Activated T-cell treated with anti-CD3 and anti-CD28 coated beads for 4 hours (primary cell): ENCODE measurements at places on chromosomes 16 and 17.

GRCh38 chr16:66585481-66586239 lies 6.4 kb downstream of the CMTM2 start:
- no peak for DNase-seq

GRCh38 chr17:73833775-73834488 lies 189.7 kb upstream of the SDK2 start:
- no peak for DNase-seq

DNA sequence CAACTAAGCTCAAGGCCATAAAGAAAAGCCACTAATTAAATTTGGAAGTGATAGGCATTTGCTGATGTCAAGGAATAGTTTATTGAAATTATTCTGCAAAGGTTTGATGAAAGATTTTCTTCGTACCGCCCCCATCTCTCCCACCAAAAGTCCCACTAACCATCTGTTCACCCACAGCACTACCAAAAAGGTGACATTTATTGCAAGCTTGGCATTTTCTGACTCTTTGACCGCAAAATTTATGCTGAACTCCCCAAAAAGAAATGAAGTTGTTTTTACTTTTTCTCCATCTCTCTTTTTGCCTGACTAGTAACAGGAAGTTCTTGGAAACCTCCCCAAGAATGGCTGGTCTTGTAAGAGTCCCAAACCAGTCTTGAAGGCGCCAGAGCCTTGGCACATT lies 384.9 kb upstream of the SOX9 start:
- no peak for DNase-seq

- DNase-seq: peak; percentile 82
Observed at GRCh38 chr17:75033346-75034235, 13.2 kb downstream of the ATP5PD start.

- no peak for DNase-seq
Observed at GRCh38 chr16:89365044-89365467, 125.3 kb downstream of the ANKRD11 start.

- DNase-seq: no peak
Observed at GRCh38 chr16:26334218-26335111, 642.7 kb downstream of the HS3ST4 start.

DNA sequence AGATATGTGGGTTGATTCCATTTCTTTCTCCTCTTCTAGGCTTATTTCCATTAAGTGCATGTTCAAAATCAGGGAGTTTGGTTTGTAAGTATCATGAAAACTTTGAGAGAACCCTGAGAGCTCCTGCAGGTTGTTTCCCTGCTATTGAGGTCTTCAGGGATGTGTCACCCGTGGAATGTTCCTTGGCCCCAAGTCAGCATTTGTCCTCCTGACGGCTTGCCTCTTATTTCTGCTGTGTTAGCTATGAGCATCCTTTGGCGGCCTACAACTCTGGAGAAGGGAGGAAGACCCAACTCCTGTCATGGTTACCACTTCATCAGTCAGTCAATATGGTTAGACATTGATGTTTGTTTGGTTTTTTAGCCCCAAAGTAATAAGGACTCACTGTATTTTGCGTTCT lies 180.8 kb downstream of the FTO start:
- DNase-seq: no peak

- no peak for DNase-seq
Observed at GRCh38 chr17:19753051-19753509, 5.0 kb upstream of the ALDH3A1 start.

- DNase-seq: no peak
Observed at GRCh38 chr16:86609115-86609514, 30.8 kb downstream of the FOXL1 start.

- DNase-seq: peak; percentile 57
Observed at GRCh38 chr16:28990375-28991040, 5.7 kb downstream of the LAT start.

GRCh38 chr16:88118376-88118775 lies 167.1 kb downstream of the BANP start:
- no peak for DNase-seq

DNA sequence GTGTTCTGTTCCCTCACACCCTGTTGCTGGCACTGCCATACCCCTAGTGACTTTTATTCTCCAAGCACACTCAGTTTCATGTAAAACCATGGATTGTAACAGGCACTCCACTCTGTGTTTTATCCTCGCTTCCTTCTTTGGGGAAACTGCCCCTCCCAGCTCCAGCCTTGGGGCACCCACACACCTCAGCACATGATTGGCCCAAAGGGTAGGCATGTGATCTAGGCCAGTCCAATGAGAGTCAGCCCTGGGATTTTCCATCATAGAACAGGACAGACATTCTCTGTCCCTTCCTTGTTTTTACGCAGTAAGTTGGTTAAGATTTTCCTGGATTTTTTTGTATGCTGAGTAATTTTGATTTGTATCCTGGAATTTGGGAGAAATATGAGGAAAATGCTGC lies 115.4 kb downstream of the C16orf95 start:
- DNase-seq: no peak

DNA sequence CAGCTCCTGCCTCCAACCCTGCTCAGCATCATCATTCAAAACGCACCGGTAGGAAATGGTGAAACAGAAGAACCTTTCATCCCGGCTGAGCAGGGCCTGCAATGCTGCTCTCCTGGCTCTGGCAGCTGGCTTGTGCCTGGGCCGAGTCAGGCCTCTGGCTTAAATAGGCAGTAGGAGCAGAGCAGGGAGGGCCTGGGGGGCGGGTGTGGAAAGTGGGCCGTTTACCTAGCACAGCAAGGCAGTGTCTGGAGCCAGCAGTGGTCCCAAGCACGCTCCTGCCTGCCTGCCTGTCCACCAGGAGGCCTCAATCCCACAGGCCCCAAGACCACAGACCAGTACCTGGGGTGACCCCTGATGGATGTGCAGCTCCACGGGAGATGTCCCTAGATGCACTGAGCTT lies 59.3 kb downstream of the SMPD3 start:
- DNase-seq: no peak

DNA sequence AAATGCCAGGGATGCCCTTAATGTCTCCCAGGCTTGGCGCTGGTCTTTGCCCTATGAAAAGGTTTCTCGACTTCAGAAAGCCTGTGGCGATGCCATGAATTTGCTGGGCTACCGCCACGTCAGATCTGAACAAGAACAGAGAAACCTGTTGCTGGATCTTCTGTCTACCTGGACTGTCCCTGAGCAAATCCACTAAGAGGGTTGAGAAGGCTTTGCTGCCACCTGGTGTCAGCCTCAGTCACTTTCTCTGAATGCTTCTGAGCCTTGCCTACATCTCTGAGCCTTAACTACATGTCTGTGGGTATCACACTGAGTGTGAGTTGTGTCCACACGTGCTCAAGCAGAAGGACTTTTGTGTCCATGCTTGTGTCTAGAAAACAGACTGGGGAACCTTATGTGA lies 11.4 kb downstream of the CHST4 start:
- DNase-seq: no peak

DNA sequence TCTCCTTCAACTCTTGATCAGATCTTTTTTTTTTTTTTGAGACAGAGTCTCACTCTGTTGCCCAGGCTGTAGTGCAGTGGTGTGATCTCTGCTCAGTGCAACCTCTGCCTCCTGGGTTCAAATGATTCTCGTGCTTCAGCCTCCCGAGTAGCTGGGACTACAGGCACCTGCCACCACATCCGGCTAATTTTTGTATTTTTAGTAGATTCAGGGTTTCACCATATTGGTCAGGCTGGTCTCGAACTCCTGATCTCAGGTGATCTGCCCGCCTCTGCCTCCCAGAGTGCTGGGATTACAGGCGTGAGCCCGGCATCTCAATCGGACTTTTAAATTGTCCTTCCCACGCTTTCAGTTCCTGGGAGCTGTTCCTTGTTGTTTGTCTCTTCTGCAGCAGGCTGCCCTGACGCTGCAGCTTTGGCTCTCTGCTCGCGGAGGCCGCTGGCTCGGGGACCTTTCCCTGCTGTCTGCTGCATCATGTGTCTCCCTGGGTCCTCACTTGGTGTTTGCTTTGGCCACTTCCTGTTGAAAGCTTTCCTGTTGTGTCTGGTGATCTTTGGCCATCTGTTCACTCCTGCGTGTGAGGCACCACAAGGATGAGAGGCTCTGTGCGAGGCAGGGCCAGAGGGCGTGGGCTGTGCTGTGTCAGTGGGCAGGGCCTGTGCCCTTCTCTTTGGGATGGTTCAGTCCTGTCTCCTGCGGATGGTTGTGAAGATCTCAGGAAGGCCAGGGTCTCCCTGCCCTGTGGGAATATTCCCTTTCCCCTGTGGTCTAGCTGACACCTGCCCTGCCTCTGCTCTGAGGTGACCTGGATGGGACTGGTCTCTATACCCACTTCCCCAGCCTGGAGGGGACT lies 18.4 kb upstream of the CAPN15 start:
- DNase-seq: no peak

DNA sequence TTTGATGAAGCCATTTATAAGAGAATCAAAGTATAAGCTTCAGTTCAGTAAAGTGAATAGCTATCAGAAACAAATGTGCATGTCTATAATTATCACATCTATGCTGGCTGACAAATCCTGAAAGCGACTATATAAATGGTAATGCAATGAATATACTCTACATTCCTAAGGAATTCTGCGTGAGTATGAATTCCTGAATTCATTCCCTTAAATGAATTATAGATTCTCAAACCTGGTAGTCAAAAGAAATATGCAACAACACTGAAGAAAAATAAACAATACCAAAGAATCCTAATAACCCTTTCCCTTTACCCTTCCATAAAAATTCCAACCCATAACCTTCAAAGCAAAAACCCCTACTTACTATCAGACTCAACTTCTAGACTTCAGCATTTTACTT lies 416.6 kb upstream of the PMFBP1 start:
- DNase-seq: no peak

- DNase-seq: no peak
Observed at GRCh38 chr17:46782250-46782953, 36.1 kb downstream of the WNT3 start.

GRCh38 chr17:76241204-76241538 lies 878 bp upstream of the RNF157 start:
- DNase-seq: no peak

DNA sequence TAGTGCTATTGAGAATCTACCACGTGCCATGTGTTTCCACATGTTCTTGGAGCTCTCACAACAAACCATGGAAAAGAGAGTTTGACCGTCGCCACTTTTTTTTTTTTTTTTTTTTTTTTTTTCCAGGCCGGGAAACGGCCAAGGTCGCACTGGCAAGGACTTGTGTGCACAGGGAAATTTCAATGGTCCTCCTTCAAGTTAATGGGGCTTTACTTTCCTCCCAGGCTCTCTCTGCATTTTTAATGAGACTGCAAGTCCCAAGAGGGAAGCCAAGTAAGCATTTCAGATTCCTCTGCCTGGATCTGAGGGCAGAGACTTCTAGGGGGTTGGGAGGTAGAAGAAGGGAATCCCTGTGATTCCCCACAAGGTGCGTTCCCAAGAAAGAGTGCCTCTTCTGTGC lies 94.7 kb upstream of the MPHOSPH6 start:
- DNase-seq: no peak

DNA sequence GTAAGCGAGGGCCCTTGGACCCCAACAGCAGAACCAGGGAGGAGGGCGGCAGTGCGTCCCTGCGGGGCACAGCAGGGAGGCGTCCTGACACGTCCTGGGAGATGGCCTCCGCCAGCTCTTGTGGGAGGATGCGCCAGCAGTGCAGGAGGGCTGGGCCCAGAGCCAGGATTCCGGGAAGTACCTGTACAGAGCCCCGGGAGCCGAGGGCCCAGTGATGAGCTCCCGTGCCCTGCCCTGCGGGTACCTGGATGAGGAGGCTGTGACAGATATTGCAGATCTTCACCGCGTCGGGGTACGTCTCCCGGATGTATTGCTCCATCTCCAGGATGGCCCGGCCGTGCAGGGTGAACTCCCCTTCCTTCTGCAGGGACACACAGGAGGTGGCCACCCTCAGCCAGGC lies 23.1 kb downstream of the KDM8 start:
- no peak for DNase-seq

GRCh38 chr17:49494986-49495841 lies at the start of gene NGFR:
NGFR (plus strand) TSS chr17:49495293; CDS start chr17:49495418, 125 bp downstream.
- DNase-seq: peak; percentile 23

DNA sequence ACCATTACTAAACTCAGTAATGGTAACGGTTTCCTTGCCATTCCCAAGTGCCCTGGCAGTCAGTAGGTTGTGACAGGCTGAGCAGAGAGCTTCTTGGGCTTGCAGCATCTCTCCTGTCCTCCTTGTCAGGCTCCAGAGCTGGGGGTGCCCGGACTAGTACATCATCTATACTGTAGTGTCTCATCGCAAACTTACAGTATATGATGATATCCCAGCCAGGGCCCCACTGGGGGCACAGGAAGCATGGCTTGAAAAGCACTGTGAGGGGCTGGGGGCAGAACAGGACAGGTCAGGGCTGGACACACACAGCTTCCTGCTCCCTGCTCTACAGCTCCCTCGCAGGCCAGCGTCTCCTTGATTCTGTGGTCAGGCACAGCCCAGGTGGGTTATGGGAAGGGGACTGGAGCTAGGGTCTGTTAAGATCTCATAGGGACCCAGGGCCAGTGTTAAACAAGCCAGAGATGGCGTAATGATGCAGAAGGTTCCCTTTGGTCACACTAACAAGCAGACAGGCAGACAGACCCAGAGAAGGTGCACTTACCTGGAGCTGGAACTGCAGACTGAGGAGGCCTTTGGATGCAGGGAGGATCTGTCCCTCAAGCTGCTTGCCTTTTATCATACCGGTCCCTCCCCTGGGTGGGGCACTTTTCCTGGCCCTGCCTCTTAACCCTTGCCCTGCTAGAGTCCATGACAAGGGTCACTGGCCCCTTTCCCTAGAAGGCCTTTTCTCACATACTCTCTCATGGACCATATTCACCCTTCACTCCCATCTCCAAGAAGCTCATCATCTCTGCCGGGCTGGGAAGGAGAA lies 6.8 kb downstream of the ERAL1 start:
- no peak for DNase-seq

GRCh38 chr16:28082624-28083023 lies 19.1 kb upstream of the GSG1L start:
- no peak for DNase-seq

- peak; percentile 48 for DNase-seq
Observed at GRCh38 chr17:4004517-4005295, 40.5 kb upstream of the ATP2A3 start.

DNA sequence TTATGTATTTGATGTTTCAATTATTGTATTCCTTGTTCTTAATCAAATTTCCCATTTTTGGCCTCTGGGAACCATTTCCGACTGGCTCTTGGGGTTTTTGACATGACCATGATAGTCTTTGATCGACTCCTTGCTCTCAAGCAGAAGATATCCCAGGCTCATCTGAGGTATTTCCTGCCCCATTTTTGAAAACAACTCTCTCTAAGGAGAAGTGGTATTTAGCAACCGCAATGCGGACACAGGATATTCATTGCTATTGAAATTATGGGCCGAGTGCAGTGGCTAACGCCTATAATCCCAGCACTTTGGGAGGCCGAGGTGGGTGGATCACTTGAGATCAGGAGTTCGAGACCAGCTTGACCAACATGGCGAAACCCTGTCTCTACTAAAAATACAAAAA lies 5.5 kb downstream of the TANGO6 start:
- DNase-seq: no peak

- DNase-seq: peak; percentile 24
Observed at GRCh38 chr17:16987830-16988601, 16.1 kb upstream of the TNFRSF13B start.

GRCh38 chr17:1111599-1112443 lies 68.0 kb downstream of the ABR start:
- no peak for DNase-seq

GRCh38 chr17:39599004-39599664 lies 8.6 kb downstream of the NEUROD2 start:
- DNase-seq: no peak
